ENCODE measurements at places on chromosomes 5 and 9.

DNA sequence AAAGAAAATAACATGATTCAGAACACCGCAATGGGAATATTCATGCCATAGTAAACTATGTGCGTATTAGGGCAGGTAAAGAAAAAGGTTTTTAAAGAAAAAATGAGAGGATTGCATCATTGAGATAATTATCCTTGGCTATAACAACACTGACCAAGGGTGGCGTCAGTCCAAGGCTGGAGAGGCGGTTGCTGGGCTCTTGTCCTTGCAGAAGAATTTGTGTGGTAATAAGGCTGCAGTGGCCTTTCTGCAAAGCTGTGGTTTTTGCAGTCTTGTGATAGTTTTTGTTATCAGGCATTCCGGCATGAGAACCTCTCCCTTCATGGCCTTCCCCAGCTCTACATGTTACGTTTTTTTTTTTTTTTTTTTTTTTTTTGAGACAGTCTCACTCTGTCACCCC lies 14.0 kb downstream of the BOD1 start:
- DNase-seq = no peak

DNA sequence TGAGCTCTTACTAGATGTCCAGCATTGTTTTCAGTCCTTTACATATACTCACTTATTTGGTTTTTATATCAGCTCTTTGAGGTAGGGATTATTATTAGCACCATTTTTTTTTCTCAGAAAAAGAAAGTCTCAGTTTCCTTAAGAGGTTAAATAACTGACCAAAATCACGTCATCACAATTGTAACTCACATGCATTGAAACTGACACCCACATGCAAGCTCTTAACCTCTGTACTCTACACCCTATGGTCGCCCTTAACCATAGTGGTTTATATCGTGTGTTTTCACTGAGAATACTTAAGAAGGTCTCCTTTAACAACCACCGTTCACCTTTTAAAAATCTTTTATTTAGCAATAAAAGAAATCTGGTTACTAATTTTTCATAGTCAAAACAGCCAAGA lies 61.0 kb downstream of the PRDM6 start:
- DNase-seq = no peak

DNA sequence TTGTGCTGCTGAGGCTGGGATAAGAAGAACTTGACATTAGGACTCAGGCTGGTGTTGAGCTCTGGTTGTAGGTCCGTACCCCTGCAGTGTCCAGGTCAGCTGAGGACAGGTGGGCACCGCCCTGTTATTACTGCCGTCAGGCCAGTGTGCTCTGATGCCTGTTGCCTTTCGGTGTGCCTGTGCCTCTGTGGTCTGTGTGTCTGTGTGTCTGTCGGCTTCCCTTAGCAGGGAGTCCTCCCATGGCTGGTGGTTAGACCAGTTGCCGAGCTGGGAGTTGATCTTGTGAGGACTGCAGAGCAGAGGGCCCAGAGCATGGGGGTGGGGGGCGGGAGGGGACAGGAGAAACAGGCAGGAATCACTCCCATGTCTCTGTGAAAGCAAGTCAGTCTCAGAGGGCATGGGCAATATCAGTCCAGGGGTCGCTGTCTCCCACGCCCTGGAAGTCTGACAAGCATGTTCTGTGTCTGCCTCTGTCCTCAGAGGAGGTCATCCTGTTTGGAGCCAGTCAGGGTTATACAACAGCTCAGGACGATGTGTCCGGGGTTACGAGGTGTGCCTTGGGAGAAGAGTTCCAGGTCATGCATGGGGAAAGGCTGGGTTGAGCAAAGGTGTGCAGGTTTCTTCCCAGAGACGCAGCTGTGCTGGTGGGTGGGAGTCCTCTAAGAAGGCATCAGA lies 67.3 kb upstream of the GARNL3 start:
- no peak for DNase-seq

GRCh38 chr9:84111726-84112125 lies 131.1 kb downstream of the RMI1 start:
- DNase-seq = no peak

DNA sequence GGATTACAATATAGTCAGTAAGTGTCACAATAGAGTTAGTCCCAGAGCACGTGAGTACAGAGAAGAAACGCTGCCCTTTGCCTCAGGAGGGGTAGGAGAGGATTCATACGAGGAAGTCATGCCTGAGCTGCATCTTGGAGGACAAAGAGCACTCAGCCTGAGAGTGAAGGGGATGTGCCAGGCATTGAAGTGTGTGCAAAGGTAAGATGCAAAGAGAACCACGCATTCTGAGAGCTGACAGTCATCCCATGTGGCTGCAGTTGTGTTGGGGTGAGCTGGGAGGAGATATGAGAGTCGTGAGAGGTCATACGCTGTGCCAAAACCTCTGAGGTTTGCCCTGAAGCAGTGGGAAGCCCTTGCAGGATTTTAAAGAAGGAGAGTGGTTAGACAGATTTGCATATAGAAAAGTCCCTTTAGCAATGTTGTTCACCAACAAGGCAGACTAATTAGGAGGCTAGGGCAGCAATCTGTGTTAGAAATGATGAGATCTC lies 97.5 kb downstream of the PIP5K1B start:
- DNase-seq = no peak

GRCh38 chr5:154543380-154543779 lies 65.4 kb upstream of the HAND1 start:
- DNase-seq = no peak

DNA sequence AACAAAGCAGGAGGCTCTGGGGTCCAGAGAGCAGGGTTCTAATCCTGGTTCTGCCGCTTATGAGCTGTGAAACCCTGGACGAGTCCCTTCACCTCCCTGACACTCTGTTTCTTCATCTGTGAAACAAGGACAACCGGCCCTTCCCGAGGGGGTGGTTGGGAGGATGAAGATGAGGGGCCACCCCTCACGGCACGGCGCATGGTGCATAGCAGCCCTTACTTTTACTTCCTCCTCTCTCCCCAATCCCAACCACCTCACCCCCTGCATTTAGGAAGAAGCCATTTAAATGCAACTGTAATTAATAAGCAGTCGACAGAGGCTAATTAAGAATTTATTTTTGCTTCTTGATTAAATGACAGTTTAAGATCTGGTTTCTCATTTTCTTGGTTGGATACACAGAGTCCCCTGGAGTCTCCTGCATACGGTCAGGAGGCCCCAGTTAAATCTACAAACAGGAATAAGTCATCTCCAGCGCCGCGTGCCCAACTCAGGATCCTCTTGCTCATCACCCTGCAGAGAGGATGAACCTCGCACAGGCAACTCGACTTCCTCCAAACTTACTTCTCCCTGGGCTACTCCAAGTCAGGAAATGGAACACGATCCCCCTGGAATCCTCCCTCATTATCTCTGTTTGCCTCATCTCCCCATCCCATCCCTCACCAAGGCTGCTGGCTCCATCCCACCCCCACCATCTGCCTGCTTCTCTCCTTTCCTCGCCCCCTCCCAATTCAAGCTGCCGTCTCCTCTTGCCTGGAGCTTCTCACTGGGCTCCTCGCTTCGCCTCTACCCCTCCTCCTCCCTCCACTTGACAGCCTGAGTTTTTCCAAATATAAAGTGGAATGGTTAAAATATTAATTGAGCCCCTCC lies 95.9 kb downstream of the HRH2 start:
- DNase-seq = no peak

DNA sequence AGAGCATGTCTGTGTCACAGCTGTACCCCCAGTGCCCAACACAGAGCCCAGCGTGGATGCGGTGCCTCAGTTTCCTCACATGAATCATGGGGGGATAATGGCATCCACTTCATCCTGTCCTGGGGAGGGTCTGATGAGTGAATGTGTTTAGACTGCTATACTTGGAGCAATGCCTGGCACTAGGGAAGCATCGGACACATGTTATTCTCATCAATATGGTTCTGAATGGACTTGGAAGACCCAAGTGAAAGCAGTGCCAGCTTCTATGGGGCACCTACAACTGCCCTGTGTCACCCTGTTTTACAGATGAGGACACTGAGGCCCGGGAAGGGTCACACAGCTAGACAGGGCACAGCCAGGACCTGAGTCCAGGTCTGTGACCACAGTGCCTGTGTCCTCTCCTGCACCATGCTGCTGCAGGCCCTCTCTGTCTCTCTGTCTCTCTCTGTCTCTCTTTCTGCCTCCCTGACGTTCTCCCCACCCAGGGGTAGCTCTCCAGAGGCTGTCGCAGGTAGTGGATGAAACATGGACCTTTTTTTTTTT lies 42.3 kb upstream of the NEK6 start:
- no peak for DNase-seq
